Effector memory CD8-positive, alpha-beta T cell (primary cell): ENCODE measurements at places on chromosomes 1 and 21.

DNA sequence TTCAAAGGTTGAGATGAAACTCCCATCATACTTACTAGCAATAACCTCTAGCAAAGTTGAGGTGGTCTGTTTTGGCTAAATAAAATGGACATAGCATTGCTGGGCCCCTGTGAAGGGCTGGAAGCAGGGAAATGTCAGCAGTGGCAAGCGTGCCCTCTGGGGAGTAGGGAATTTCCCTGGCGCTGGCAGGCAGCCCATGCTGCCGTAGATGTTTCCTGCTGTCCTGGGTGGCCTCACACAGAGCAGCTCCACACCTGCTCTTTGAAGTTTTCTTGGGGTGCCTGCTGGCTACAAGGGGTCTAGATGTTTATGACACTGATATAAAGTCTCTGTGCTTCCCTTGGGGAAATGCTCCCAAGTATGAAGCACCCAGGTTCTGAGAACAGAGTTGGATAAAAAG lies 30.2 kb downstream of the ADARB1 start:
- no peak for DNase-seq

DNA sequence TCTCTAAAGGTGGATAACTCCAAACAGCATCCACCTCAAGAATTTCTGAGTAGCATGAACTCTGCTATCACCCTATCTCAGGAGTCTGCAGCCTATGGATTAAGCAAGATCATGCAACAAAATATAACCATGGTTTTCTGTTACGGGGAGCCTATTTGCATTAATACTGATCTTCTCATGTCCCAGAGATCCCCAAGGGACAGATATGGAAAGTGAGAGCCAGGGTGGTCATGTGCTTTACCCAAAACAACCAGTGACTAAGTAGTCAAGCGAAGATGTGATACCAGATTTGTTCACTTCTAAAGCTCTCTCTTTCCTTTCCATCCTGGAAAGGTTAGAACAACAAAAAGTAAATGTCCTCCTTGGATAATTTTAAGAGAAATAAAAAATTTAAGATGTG lies 125.1 kb downstream of the PRRX1 start:
- no peak for DNase-seq

GRCh38 chr1:205245096-205245495 lies 17.4 kb downstream of the TMCC2 start:
- no peak for DNase-seq

GRCh38 chr1:3767328-3767925 lies 5.1 kb upstream of the SMIM1 start:
- DNase-seq: no peak

DNA sequence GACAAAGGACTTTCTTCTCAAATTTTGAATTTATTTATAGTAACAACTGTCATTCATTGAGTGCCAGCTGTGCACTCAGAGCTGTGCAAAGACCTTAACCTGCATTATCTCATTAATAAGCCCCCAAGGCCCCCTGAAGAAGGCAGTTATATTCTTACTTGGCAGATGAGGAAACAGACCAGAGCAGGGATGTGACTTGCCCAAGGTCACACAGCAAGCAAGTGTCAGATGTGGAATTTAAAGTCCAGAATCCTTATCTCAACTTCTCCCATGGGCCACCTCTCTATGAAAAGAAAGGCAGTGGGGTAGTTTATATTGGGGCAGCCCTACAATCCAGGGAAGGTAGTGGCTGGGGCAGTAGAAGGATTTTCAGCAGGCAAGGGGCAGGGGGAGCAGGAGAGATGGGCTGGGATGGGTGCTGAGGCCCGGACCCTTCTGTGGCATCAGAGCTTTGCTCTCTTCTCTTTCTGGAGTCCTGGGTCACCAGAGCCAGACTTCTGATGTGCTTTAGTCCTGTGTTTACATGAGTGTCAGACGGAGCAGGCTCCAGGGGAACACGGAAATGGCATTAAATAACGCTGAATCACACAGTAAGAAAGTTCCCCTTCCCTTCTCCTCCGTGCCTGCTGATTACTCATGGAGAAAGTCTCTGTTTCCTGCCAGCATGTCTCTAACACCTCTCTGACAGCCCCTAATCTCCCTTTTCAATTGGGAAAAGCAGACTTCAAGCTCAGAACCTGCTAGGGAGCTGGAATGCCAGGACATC lies 39.5 kb downstream of the EPHB2 start:
- DNase-seq: no peak

GRCh38 chr1:148333875-148334338 lies 149.2 kb downstream of the PPIAL4G start:
- no peak for DNase-seq

- no peak for DNase-seq
Observed at GRCh38 chr1:17885663-17886320, 130.7 kb downstream of the ACTL8 start.

- no peak for DNase-seq
Observed at GRCh38 chr1:182394055-182394775, 2.6 kb upstream of the GLUL start.

GRCh38 chr21:25845729-25846256 lies 111.0 kb downstream of the GABPA start:
- DNase-seq: no peak

- DNase-seq: no peak
Observed at GRCh38 chr1:54848134-54848948, 38.7 kb downstream of the DHCR24 start.

DNA sequence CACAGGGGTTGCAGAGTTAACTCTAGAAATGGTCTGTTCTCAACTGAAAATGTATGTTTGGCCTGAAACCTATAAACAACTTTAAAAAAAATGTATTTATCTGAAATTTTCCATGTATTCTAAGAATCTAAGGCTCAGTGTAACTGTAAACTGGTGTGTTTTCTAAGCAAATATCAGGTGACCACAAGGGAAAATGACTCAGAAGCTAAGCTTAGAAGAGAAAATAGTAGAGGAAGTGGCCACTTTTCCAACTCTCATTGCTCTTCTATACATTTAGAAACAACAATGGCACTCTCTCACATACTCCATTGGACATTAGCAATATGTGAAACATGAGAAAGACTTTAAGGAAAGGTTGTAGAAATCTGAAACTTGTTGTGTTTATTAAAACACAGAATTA lies 7.5 kb downstream of the TNFSF18 start:
- no peak for DNase-seq
